Osteoblast (primary cell): ENCODE measurements at places on chromosomes 6 and 20. TPM values are rescaled to one million over a fixed set of nuclear protein-coding genes. Genes with fewer than 3 reads are reported as not detected.

DNA sequence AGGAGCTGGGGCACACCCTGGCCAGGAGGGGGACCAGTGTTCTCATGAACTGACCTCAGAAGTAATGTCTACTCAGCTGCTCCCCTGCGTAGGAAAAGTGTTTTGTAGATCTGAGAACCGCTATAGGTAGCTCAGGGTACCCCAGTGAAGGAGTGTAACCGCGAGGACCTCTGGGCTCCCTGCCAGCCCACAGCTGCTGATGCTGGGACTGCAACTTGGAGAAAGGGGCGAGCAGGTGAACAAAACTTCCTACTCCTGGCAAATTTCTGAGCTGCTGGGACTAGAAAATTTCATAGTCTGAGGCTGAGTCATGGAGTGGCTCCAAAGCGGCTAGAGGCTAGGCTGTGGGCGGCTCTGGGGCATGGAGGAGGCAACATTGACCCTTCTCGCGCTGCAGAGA is 51.9 kb downstream of the PYGB start:
- peaks cover 19% of the 10 kb centered on the region for H3K4me1 ChIP-seq
- H3K27ac ChIP-seq: peak overlapping the region; percentile 47
- no peaks in the 10 kb centered on the region for H3K27me3 ChIP-seq
- peak; percentile 93 for DNase-seq
- H3K4me3 ChIP-seq: no peak overlapping the region

- peak; percentile 92 for DNase-seq
- peaks cover 8% of the 10 kb centered on the region for H3K4me1 ChIP-seq
- peak overlapping the region; percentile 61 for H3K4me3 ChIP-seq
- H3K27ac ChIP-seq: no peak overlapping the region
These were observed 646 bp upstream of the CPNE5 start for GRCh38 chr6:36839749-36840431.

OOEP gene
- 0.36 and 0.59 TPM in 2 replicates for total RNA-seq

- peaks cover 5% of the 10 kb centered on the region for H3K36me3 ChIP-seq
- H3K27me3 ChIP-seq: no peaks in the 10 kb centered on the region
- DNase-seq: peak; percentile 87
- no peak overlapping the region for H3K4me3 ChIP-seq
These were observed 9.4 kb downstream of the DCBLD1 start for GRCh38 chr6:117491916-117492315.

OXT gene
- total RNA-seq: not detected in 2 replicates

BACH2 gene
- total RNA-seq: 3.6 and 4.4 TPM in 2 replicates

TRMT6 gene
- total RNA-seq: 5.4 and 5.9 TPM in 2 replicates

CCHCR1 gene
- 13.6 and 14.1 TPM in 2 replicates for total RNA-seq

UBD gene
- total RNA-seq: not detected in 2 replicates

GRCh38 chr6:118506071-118506638 is 41.9 kb upstream of the PLN start:
- H3K36me3 ChIP-seq: peaks cover 12% of the 10 kb centered on the region
- H3K27ac ChIP-seq: no peak overlapping the region
- no peak overlapping the region for H3K4me3 ChIP-seq

FOXF2 gene
- 1.1 and 2.1 TPM in 2 replicates for total RNA-seq

DNA sequence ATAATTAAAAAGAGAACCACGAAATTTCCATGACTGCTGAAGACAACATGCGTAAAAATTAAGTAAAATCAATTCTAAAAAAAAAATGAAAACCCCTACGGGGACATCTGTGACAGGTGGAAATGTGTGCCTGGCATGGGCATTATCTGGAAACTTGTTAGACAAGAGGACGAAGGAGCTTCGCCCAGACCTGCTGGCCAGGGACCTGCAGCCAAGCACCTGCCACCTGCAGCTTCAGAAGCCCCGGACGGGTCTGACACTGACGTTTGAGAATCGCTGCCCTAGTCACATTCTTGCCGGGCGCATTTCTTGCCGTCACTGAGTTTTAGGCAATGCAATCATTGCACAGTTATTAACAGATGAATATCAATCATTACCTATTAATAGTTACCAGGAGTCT is 140.3 kb downstream of the SMOC2 start:
- H3K27me3 ChIP-seq: no peaks in the 10 kb centered on the region
- H3K4me3 ChIP-seq: no peak overlapping the region
- no peak overlapping the region for H3K27ac ChIP-seq
- no peaks in the 10 kb centered on the region for H3K36me3 ChIP-seq
- no peak for DNase-seq
- no peaks in the 10 kb centered on the region for H3K4me1 ChIP-seq

DNA sequence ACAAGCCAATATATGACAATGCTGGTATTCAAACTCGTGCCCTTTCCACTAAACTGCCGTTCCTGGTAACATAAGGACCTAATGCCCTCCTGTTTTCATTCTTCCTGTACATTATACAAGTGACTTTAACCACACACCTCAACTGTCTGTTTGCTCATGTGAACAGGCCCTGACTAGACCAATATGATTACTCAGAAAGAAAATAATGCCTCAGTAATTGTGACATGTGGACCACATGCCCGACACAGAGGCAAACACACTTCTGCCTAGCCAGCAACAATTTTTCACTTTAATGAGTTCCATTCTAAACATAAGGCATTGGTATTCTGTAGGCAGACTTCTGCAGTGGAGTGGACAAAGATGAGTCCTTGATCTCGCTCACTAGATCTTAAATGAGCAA is 30.0 kb downstream of the SLC22A16 start:
- no peak for DNase-seq
- no peak overlapping the region for H3K4me3 ChIP-seq
- no peaks in the 10 kb centered on the region for H3K4me1 ChIP-seq
- no peak overlapping the region for H3K27ac ChIP-seq
- H3K36me3 ChIP-seq: no peaks in the 10 kb centered on the region

GRCh38 chr6:87806635-87807034 is 104.6 kb upstream of the AKIRIN2 start:
- no peak for DNase-seq
- no peaks in the 10 kb centered on the region for H3K36me3 ChIP-seq
- no peaks in the 10 kb centered on the region for H3K27me3 ChIP-seq
- H3K4me3 ChIP-seq: no peak overlapping the region
- peaks cover 10% of the 10 kb centered on the region for H3K4me1 ChIP-seq

GRCh38 chr20:31803552-31804291 is 15.4 kb upstream of the MYLK2 start:
- no peak for DNase-seq
- H3K4me3 ChIP-seq: no peak overlapping the region
- peaks cover 56% of the 10 kb centered on the region for H3K36me3 ChIP-seq
- H3K27me3 ChIP-seq: no peaks in the 10 kb centered on the region

CFB gene
- 16.5 and 26.8 TPM in 2 replicates for total RNA-seq

TRIM31 gene
- not detected in 2 replicates for total RNA-seq

DNA sequence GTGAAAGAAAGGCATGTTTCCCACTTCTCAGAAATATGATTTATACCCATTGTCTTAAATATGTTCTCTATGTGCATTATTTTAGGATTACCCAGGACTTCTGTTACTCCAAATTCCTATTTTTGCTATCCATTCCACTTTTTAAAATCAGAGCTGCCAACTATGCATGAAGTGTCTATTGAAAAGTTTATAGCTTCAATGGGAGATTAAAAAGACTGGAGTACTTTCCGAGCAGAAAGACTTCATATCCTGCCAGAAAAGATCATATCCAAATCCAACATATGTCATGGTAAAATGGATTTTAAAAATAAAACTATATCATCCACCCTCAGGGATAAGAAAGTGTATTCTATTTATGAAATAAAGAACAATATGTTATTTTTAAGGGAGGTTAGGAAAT is 212.7 kb downstream of the COL12A1 start:
- peaks cover 11% of the 10 kb centered on the region for H3K4me1 ChIP-seq
- no peak overlapping the region for H3K4me3 ChIP-seq
- H3K27ac ChIP-seq: no peak overlapping the region
- no peaks in the 10 kb centered on the region for H3K36me3 ChIP-seq
- H3K27me3 ChIP-seq: no peaks in the 10 kb centered on the region
- DNase-seq: no peak

MCCD1 gene
- not detected in 2 replicates for total RNA-seq

DNA sequence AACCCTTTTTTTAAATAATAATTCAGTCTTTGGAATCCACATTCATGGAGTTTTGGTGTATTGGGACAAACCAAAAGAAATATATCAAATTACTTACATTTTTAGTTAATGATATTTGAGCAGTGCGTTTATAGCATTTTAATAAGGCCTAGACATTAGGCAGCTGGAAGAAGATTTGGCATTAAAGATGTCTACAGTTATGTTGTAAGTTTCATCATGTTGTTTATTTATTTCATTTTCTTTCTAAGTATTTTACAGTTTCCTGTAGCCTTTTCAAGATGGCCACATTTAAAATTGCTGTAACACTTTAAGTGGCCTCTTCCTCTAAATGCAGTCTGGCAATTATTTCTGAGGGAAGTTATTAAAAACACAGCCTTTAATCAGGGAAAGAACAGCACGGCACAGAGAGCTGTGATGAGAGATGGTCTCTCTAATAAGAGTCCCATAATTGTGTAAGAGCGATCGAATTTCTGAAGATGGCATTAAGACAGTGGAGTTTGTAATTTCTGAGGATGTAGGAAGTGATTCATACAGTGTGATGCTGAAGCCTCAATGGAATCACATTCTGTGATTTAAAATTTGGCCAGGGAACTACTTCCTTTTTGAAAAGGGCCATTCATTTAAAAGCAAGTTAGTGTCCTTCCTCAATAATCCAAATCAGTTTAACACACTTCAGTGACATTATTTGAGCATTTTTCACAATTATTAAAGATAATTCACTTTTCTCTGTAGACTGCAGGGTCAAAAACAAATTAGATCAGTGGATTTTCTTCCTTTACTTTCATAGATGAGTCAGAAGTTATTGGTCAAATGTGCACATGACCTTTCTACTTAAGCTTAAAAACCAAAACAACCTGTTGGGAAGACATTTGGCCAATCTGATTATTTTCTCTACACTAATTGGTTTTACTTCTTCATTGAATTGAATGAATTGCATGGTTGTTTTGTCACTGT is 52.4 kb upstream of the EDN3 start:
- no peaks in the 10 kb centered on the region for H3K36me3 ChIP-seq
- no peaks in the 10 kb centered on the region for H3K27me3 ChIP-seq
- no peak overlapping the region for H3K27ac ChIP-seq
- H3K4me3 ChIP-seq: no peak overlapping the region
- no peak for DNase-seq

DNA sequence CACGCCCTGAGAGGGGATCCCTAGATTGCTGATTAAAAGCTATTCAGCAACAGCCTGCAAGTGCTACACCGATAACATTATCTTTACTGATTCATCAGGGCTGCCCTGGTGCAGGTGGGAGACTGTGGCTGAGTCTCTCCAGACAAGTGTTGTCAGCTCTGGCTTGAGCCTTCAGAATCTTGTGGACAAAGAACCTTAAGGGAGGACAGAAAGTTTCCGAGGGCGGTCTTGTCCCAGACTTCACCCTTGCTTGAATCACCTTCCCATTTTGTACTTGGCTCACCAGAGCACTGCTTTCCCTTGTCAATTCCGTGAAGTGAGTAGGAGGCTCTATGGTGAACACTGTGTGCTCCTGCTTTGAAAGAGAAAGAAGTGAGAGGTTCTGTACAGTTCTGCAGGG is 88.6 kb upstream of the PCSK2 start:
- no peaks in the 10 kb centered on the region for H3K27me3 ChIP-seq
- H3K4me1 ChIP-seq: no peaks in the 10 kb centered on the region
- no peak for DNase-seq
- no peak overlapping the region for H3K27ac ChIP-seq

DNA sequence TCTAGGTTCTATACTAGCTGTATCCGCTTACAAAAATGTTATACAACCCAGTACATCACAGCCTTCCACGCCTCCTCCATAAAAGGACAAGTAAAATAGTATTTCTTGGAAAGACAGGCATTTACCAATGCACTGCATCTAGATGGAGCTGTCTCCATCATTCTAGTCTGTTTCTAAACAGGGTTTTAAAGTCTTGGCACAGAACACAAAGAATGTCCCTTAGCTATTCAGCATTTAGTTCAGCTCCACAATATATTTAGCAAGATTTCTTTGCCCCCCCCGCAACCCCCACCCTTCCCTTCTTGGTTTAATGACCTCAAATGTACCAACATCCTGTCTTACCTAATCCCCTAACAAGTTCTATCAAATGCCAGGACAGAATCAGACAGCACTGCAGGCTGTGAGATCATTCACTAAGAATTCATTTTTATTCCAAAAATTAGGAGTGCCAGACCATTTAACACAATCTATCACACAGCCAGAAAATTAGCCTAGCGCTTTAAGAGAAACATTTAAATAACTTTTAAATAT is 198.6 kb downstream of the BACH2 start:
- H3K27ac ChIP-seq: peak overlapping the region; percentile 86
- DNase-seq: peak; percentile 78

- no peak overlapping the region for H3K4me3 ChIP-seq
- no peak overlapping the region for H3K27ac ChIP-seq
- no peaks in the 10 kb centered on the region for H3K36me3 ChIP-seq
- peaks cover 5% of the 10 kb centered on the region for H3K27me3 ChIP-seq
These were observed 50.7 kb upstream of the PLEKHG1 start for GRCh38 chr6:150549007-150549406.

DNA sequence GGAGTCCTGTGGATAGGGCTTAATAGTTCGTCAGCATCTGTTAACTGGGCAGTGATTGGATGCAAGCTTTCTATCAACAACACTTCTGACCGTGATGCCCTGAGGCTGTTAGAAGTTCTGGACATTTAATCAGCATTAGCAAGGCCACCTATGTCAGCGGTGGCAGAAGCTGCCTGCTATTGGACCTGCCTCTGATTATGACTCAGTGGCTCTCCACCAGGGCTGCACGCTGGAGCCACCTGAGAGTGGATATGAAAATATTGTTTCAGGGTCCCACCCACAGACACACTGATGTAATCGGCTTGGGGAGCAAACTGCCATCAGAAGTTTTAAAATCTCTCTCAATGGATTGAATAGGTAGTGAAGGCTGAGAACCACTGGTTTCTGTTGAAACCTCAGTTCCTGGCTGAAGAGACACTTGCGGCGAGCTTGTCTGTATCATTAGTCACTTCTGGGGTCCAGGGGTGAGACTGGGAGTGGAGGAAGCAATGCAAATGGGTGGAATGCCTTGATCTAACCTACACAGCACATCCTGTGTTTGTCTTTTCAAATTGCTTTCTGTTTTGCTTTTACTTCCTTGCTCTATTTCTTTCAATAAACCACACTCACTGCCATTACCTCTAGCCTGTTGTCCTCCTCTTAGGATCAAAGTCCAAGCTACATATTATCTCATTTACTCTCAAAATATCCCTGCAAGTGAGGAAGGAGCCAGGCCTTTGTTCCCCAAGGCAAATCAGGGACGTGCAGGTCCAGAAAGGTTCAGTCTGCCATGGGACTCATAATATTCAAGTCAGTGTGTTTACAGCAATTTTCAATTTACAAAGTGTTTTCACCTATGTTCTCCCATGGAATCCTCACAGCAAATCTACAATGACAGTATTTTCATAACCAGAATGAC is 4.2 kb downstream of the CLIC5 start:
- H3K27me3 ChIP-seq: peaks cover 41% of the 10 kb centered on the region
- H3K27ac ChIP-seq: no peak overlapping the region
- DNase-seq: no peak
- no peaks in the 10 kb centered on the region for H3K36me3 ChIP-seq
- H3K4me1 ChIP-seq: no peaks in the 10 kb centered on the region

GRCh38 chr20:37895166-37895565 is 7.8 kb upstream of the VSTM2L start:
- DNase-seq: no peak
- peaks cover 10% of the 10 kb centered on the region for H3K4me1 ChIP-seq
- peaks cover 7% of the 10 kb centered on the region for H3K27me3 ChIP-seq
- H3K36me3 ChIP-seq: no peaks in the 10 kb centered on the region
- no peak overlapping the region for H3K27ac ChIP-seq

GRCh38 chr6:11392778-11393507 is 144.6 kb upstream of the TMEM170B start:
- H3K36me3 ChIP-seq: no peaks in the 10 kb centered on the region
- peaks cover 21% of the 10 kb centered on the region for H3K4me1 ChIP-seq
- H3K27ac ChIP-seq: peak overlapping the region; percentile 54

PPP1R14C gene
- 3.6 and 3.8 TPM in 2 replicates for total RNA-seq
